Ovary (tissue), 10 donors: ENCODE measurements at places on chromosomes 3 and 15. TPM values are rescaled to one million over a fixed set of nuclear protein-coding genes. Genes with fewer than 3 reads are reported as not detected.

- H3K27me3 ChIP-seq: no peaks in the 10 kb centered on the region
- H3K27ac ChIP-seq: no peak overlapping the region
- no peak overlapping the region for H3K4me3 ChIP-seq
- peaks cover 9% of the 10 kb centered on the region for H3K4me1 ChIP-seq
Observed at GRCh38 chr3:172087602-172088580, 48.5 kb downstream of the FNDC3B start.

GRCh38 chr15:48866141-48866563 is 11.8 kb upstream of the EID1 start:
- no peak overlapping the region for H3K4me3 ChIP-seq
- no peak for DNase-seq
- H3K27me3 ChIP-seq: no peaks in the 10 kb centered on the region
- H3K4me1 ChIP-seq: no peaks in the 10 kb centered on the region
- no peak overlapping the region for H3K27ac ChIP-seq

The RPS27L gene
- polyA plus RNA-seq: 92.0 TPM

DNA sequence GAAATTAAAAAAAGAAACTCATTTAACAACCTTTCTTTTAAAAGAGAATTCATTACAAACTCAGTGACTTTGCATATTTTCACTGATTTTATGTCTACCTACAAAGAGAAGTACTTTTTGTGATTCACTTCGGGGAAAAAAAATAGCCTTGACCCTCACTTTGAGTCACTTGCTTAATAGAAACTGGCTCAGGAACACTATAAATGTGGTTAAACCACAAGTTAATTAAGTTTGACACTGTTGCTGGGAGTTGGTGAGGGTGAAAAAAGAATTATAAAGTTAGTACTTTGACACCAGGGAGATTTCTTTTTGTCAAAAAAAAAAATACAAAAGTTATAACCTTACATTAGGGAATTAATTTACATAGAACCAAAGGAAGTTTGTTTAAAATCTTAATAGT is 810.9 kb downstream of the NR2F2 start:
- no peak for DNase-seq
- H3K4me1 ChIP-seq: no peaks in the 10 kb centered on the region
- no peak overlapping the region for H3K4me3 ChIP-seq
- H3K27ac ChIP-seq: no peak overlapping the region
- no peaks in the 10 kb centered on the region for H3K36me3 ChIP-seq

The SLC24A5 gene
- polyA plus RNA-seq: not detected

GRCh38 chr15:57411945-57412768 is 35.9 kb downstream of the CGNL1 start:
- no peaks in the 10 kb centered on the region for H3K27me3 ChIP-seq
- no peak for DNase-seq
- no peak overlapping the region for H3K27ac ChIP-seq
- H3K4me1 ChIP-seq: peaks cover 2% of the 10 kb centered on the region

- H3K4me1 ChIP-seq: no peaks in the 10 kb centered on the region
- H3K27ac ChIP-seq: no peak overlapping the region
- no peak overlapping the region for H3K4me3 ChIP-seq
- no peaks in the 10 kb centered on the region for H3K27me3 ChIP-seq
- no peak for DNase-seq
- H3K36me3 ChIP-seq: no peaks in the 10 kb centered on the region
Observed at GRCh38 chr3:84066915-84067314, 891.9 kb upstream of the CADM2 start.

DNA sequence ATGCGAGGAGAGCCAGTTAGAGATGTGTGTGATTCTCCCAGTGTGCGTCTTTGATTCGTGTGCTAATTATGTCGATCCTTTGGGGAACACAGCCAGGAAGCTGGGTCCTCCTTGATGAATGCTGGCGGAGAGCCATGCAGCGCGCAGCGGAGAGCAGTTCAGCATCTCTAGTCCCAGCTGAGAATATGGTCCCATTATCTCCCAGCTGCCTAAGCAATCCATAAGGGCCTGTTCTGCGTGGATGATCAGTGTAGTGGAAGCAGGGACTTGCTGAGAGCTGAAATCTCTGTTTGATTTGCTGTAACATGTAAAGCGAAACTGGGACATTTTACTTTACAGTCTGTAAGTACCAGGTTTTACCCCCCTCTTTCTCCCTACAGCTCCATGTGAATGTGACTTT is 412.7 kb downstream of the CNTN4 start:
- no peak overlapping the region for H3K27ac ChIP-seq
- H3K4me3 ChIP-seq: no peak overlapping the region
- no peaks in the 10 kb centered on the region for H3K4me1 ChIP-seq
- H3K36me3 ChIP-seq: no peaks in the 10 kb centered on the region
- H3K27me3 ChIP-seq: no peaks in the 10 kb centered on the region

DNA sequence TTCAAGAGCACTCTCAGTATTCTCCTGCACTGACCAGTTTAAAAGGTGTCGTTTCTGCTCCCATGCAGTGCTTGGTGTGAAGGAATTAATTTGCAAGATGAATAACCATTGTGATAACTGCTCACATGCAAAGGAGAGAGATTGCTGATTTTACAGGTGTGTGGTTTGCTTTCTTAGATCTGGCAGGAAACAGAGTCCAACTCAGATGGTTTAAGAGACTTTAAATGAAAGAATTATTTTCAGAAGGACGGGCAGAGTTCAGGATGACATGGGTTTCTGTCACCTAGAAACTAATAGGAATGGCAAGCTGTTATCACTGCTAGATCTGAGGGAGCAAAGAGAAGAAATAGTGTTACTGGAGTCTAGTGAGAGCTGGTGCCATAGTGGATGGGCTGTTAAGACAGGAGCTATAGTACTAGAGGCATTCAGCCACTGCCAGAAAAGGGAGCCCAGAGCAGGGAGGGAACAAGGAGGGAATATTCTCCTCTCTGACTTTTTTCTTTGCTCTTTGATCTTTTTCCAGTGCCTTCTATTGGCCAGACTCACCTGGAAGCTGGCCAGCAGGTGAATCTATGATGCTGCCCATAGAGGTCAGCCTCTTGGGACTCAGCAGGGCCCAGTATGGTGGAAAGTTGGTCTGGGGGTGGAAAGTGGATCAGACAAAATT is 14.9 kb downstream of the ATXN7 start:
- no peak overlapping the region for H3K27ac ChIP-seq
- H3K4me3 ChIP-seq: no peak overlapping the region
- H3K27me3 ChIP-seq: no peaks in the 10 kb centered on the region
- H3K36me3 ChIP-seq: no peaks in the 10 kb centered on the region

DNA sequence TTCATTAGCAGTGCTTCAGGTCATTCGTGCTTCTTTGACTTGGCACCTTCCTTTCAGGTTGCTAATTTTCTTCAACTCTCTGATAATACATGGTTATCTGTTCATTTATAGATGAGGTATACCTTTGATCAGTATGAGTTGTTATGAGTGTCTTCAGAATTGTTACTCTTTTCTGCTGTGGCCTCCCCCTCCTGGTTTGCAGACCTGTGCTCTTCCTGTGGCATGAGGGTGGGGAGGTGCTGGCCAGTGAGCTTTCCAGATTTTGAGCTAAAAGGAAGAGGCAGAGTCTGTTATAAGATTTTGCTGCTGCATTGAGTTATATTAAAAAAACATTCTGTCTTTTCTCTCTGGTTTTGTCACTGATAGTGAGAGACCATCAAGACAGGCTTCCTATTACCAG is 30.8 kb upstream of the GOLGA6L9 start:
- H3K4me1 ChIP-seq: no peaks in the 10 kb centered on the region
- DNase-seq: no peak
- no peaks in the 10 kb centered on the region for H3K36me3 ChIP-seq
- H3K4me3 ChIP-seq: no peak overlapping the region

DNA sequence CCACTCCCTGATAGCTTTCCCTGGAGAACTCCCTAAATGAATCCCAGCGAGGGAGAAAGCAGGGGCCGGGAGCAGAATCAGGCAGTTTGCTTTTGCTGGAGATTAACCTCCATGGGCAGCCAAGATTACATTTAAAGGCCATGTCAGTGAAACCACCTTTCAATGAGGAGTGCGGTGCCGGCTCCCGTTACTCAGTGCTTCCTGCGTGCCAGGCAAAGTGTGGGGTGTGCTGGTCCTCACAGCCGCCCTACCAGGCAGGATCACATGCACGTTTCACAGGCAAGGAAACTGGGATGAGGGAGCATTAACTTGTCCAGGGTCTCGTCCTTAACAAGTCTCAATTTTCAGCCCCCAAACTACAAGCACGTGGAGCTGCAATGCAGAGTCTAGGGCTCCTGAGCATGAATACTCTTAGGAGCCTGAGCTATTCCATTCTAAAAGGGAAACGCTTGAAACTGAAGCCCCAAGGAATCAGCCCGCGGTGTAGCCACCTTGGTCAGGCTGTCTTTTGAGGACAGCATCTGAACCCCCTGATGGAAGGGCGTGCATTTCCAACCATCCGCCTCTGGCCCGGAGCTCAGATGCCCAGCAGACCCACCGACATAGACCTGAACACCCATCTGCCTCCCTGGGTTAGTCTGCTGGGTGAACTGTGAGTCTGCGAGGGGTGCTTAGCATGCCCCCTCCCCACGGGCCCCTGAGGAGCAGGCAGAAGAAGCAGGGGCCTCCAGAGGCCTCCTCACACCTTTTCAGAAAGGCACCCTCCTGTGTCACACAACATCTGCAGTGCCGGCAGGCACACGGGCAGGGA is 5.6 kb downstream of the IGDCC3 start:
- no peaks in the 10 kb centered on the region for H3K36me3 ChIP-seq
- no peak overlapping the region for H3K4me3 ChIP-seq
- no peaks in the 10 kb centered on the region for H3K4me1 ChIP-seq
- no peak for DNase-seq
- no peak overlapping the region for H3K27ac ChIP-seq

DNA sequence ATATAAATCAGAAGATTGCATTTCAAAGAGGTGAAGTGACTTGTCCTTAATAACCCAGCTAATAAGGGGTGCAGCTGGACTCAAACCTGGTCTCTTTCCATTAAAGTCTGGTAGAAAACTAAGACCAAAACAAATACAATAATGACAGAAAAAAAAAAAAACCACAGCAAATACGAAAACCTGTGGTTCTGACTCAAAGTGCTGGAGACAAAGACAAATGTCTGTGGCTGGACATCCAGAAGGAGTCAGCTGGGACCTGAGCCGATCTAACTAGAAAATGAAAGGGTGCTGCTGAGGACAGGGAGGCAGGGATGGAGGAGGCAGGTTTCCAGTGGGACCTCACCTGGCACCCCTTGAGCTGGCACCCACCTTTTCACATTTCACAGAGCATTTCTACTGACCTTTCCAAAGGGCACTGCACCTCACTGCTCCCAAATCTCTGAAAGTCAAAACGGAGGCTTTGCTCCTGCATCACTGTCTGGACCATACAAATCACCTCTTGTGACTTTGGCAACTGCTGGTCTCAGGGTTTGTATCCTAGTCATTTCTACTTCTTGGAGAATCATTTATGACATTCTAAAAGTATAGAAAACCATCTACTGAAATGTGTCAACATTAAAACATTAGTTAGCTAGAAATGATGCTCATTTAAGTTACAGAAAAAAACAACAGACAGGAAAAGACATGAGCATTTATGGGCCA is 61.7 kb downstream of the CCNL1 start:
- H3K36me3 ChIP-seq: no peaks in the 10 kb centered on the region
- H3K27me3 ChIP-seq: no peaks in the 10 kb centered on the region
- no peak overlapping the region for H3K4me3 ChIP-seq
- H3K4me1 ChIP-seq: peaks cover 4% of the 10 kb centered on the region
- no peak overlapping the region for H3K27ac ChIP-seq

DNA sequence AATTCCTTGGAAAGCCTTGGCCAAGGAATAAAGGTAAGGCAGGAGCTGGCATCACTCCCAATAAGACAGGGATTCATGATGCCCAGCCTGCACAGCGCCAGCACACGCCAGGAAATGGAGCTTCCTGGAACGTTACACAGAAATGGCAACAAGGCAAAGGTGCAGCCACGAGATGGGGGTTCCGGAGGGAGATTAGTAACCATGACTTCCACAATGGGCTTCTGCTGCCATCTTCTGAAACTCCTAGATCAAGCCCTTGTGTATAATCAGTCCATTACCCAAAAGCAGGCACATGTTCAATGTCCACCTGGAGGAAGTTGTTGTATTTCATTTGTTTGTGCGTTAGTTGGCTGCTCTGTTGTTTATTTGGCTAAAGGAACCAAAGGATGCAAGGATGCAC is 131.2 kb upstream of the TRIM42 start:
- no peak for DNase-seq
- H3K4me1 ChIP-seq: peaks cover 10% of the 10 kb centered on the region
- no peaks in the 10 kb centered on the region for H3K36me3 ChIP-seq
- H3K27ac ChIP-seq: no peak overlapping the region

GRCh38 chr3:153070511-153070868 is 91.5 kb upstream of the RAP2B start:
- no peaks in the 10 kb centered on the region for H3K36me3 ChIP-seq
- H3K4me3 ChIP-seq: no peak overlapping the region

GRCh38 chr3:154956815-154957214 is 123.3 kb upstream of the MME start:
- H3K4me3 ChIP-seq: no peak overlapping the region
- no peaks in the 10 kb centered on the region for H3K4me1 ChIP-seq
- H3K36me3 ChIP-seq: no peaks in the 10 kb centered on the region
- no peak overlapping the region for H3K27ac ChIP-seq
- no peaks in the 10 kb centered on the region for H3K27me3 ChIP-seq

DNA sequence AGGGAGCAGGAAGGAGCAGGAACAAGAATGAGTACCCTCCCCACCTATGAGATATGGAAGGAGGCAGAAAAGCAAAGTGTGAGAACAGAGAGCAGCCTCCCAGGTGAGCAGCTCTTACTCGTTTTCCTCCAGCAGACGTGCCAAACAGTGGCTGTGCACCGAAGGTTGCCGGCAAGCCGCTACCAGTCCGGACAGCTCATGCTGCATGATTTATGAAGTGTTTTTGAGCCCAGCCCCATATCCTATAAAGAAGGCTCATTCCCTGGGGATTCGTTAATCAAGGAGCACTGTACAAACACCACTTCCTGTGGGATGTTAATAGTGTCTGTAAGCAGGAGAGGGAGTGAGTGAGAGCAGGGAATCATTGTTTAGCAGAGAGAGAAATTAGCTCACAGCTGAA is 118.3 kb upstream of the FOXB1 start:
- H3K27me3 ChIP-seq: no peaks in the 10 kb centered on the region
- no peak for DNase-seq
- no peaks in the 10 kb centered on the region for H3K36me3 ChIP-seq
- no peak overlapping the region for H3K27ac ChIP-seq
- no peaks in the 10 kb centered on the region for H3K4me1 ChIP-seq

The FES gene
- 25.6 TPM for polyA plus RNA-seq

DNA sequence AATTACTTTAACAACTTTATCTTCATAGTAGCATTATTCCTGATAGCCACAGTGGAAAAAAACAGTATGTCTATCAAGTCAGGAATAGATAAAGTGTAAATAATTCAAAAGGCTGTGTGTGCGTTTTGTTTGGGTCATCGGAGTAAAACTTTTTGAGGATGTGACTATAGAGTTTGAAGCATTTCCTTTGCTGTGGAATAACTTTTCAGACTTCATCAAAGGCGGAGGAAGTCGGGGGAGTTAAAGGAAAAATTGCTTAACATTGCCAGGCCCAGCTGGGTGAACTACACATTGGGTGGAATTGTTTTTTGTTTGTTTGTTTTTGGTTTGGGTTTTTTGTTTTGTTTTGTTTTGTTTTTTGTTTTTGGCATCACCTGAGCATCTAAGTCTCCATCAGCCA is 70.4 kb upstream of the CRTC3 start:
- H3K36me3 ChIP-seq: no peaks in the 10 kb centered on the region
- no peaks in the 10 kb centered on the region for H3K27me3 ChIP-seq
- H3K27ac ChIP-seq: peak overlapping the region; percentile 28
- no peak overlapping the region for H3K4me3 ChIP-seq
- DNase-seq: no peak

The THUMPD3 gene
- polyA plus RNA-seq: 25.9 TPM

The ISG20 gene
- polyA plus RNA-seq: 11.5 TPM

- H3K4me1 ChIP-seq: peaks cover 8% of the 10 kb centered on the region
- no peak for DNase-seq
- no peak overlapping the region for H3K27ac ChIP-seq
- H3K27me3 ChIP-seq: no peaks in the 10 kb centered on the region
- no peak overlapping the region for H3K4me3 ChIP-seq
Observed at GRCh38 chr3:27673701-27674100, 48.4 kb downstream of the EOMES start.

The SMCO1 gene
- not detected for polyA plus RNA-seq
